ENCODE measurements at places on chromosomes 6 and 20.

DNA sequence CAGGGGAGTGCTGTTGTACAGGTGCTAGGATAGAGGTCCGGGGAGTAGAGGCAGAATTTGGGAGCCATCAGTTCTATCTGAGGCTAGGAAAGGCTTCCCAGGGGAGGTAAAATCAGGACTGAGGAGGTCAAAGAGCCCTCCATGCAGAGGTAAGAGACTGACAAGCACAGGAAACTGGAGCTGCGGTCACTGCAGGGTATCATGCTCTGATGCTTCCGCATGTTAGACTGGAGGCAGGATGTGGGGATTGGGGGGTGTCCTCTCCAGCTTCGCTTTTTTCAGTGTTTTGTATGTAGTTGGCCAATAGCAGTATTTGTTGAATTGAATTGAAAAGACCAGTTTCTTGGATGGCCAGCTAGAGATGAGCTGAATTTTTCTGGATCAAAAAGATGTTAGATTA lies 87.8 kb downstream of the SLC22A3 start:
- no peak for DNase-seq

DNA sequence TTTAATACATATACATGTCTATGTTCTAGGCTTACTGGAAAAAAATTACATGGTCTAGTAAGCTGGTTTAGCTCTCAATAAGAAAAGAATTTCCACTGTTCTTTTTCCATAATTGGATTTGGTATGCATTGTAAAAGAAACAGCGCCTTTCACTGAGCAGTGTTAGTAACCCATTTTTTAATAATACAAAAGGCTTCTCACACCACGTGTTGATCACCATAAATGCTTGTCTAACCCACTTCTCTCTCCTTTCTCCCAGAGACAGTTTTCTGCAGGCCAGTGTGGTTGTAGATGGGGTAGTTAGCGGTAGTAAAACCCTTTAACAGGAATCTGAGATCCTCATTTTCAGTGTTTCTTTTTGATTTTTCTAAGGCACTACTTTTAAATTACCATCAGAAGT lies 348.7 kb upstream of the MANEA start:
- no peak for DNase-seq

- DNase-seq = no peak
Measured at GRCh38 chr6:169115632-169116031, 138.0 kb downstream of the THBS2 start.

GRCh38 chr6:39313526-39314272 lies 520 bp downstream of the KCNK17 start:
- no peak for DNase-seq

Measured in skeletal muscle cell (primary cell).